ENCODE measurements at places on chromosomes 4 and X. TPM values are rescaled to one million over a fixed set of nuclear protein-coding genes. Genes with fewer than 3 reads are reported as not detected.

Gene EFNB1
- total RNA-seq = 39.2 TPM

Gene PGAM4
- total RNA-seq = not detected

Gene HSFX4
- not detected for total RNA-seq

Gene TCEAL7
- 292 TPM for total RNA-seq

Gene BANK1
- total RNA-seq = 1.1 TPM

Gene CT45A1
- total RNA-seq = not detected

All from tongue (tissue), 3 donors.